Lung microvascular endothelial cell (primary cell): ENCODE measurements at places on chromosomes 1 and 21. TPM values are rescaled to one million over a fixed set of nuclear protein-coding genes. Genes with fewer than 3 reads are reported as not detected.

ABCG1 gene
- 76.9 and 156 TPM in 2 replicates for total RNA-seq

ZNF593 gene
- 28.8 and 29.2 TPM in 2 replicates for total RNA-seq

SFN gene
- total RNA-seq = 0.22 TPM in 1 of 2 replicates, not detected in the other

CAMK1G gene
- total RNA-seq = not detected in 2 replicates

CFAP74 gene
- total RNA-seq = not detected in 2 replicates

SPRR3 gene
- not detected in 2 replicates for total RNA-seq

AQP10 gene
- total RNA-seq = under 0.01 TPM in 1 of 2 replicates, not detected in the other
